CD4-positive, alpha-beta T cell (primary cell): ENCODE measurements at places on chromosomes 3 and 15.

GRCh38 chr3:117958027-117958426 is 1076.6 kb downstream of the IGSF11 start:
- H3K27me3 ChIP-seq = no peaks in the 10 kb centered on the region
- no peak overlapping the region for H3K27ac ChIP-seq
- no peaks in the 10 kb centered on the region for H3K36me3 ChIP-seq
- no peak overlapping the region for H3K4me3 ChIP-seq

DNA sequence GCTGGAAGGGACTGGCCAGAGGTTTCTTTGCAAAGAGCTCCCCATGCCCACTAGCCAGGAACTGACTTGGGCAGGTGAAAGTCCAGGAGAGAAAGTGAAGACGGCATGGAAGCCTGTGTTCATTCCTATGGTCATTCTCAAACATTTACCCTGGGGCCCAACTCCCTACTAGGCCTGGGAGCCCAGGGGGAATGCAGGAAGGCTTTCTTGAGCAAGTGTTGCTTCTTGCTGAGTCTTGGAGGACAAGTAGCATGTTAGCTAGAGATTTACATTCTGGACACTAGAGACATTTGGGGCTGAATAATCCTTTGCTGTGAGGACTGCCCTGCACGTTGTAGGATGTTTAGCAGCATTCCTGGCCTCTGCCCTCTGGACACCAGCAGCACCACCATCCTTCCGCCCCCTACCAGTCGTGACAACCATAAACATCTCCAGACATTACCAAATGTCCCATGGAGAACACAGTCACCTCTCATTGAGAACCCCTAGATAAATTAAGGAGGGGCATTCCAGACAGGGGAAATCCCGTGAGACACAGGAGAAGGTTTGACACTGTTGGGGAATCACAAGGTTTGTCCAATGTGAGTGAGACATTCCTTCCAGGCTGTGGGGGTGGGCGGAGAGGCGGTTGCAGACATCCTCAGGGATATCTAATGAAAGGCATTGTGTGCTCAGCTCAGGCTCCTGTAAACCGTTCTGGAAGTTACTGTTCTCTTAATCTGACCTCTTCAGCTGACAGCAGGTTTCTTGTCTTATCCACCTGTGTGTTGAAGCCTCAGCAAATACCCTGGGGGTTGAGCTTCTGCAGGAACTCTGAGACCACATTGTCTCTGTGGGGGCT is 236.2 kb downstream of the TLE3 start:
- H3K4me3 ChIP-seq = no peak overlapping the region
- no peak overlapping the region for H3K27ac ChIP-seq
- H3K36me3 ChIP-seq = no peaks in the 10 kb centered on the region
- DNase-seq = no peak

DNA sequence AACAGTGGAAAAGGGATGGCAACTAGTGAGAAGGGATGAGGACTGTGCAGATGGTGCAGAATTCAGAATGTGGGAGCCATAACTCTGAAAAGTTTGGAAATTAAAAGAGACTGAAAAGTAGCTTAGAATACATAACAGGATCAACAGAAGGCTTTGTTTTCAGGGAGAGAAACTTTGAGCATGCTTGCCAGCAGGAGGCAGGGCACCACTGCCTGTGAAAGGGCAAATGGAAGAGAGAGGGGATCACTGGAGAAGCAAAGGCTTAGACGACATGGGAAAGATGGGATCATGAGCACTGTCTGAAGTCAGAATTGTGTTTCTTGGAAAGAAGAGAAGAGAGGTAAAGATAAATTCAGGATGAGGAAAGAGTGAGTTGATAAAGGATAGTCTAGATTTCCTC is 99.6 kb downstream of the ABI3BP start:
- no peak for DNase-seq
- H3K4me3 ChIP-seq = no peak overlapping the region
- H3K4me1 ChIP-seq = no peaks in the 10 kb centered on the region
- no peak overlapping the region for H3K27ac ChIP-seq

DNA sequence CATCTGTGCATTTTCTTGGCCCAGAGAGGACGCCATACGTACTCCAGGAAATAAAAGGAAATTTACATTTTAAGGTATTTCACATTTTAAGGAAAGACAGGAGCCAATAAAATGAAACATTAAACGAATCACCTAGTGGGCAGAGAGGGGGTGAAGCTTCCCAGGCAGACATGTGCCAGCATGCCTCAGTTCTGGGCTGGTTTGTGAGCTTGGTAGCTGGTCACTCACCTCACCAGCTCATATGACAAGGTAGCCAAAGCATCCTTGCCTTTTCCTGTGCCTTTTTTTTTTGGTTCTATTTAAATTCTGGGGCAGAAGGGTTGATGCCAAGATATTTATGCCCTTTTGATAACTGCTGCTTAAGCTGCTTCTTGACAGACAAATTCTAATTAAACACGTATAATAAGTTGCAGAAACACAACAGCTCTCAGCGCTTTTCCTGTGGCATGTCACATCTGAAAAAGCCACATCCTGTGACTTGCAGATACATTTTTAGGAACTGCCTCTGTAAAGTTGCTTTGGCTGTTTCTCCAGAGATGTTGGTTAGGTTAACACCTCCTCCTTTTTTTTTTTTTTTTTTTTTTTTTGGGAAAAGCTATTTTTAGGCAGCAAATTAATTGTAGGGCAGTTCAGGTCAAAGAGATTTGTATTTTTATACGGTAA is 218.6 kb downstream of the PDCD6IP start:
- no peaks in the 10 kb centered on the region for H3K27me3 ChIP-seq
- peak; percentile 13 for DNase-seq
- H3K4me1 ChIP-seq = peaks cover 24% of the 10 kb centered on the region
- no peak overlapping the region for H3K27ac ChIP-seq

- no peak overlapping the region for H3K27ac ChIP-seq
- no peaks in the 10 kb centered on the region for H3K36me3 ChIP-seq
- no peaks in the 10 kb centered on the region for H3K4me1 ChIP-seq
- no peak for DNase-seq
- H3K27me3 ChIP-seq = no peaks in the 10 kb centered on the region
These were observed 410.8 kb upstream of the MCTP2 start for GRCh38 chr15:93820566-93820965.

GRCh38 chr3:193168931-193169330 is 72.1 kb upstream of the PLAAT1 start:
- no peaks in the 10 kb centered on the region for H3K4me1 ChIP-seq
- H3K4me3 ChIP-seq = no peak overlapping the region
- H3K36me3 ChIP-seq = no peaks in the 10 kb centered on the region
- no peak for DNase-seq
- no peaks in the 10 kb centered on the region for H3K27me3 ChIP-seq

GRCh38 chr3:194541483-194541882 is 54.7 kb upstream of the ATP13A3 start:
- H3K4me3 ChIP-seq = no peak overlapping the region
- DNase-seq = no peak
- no peak overlapping the region for H3K27ac ChIP-seq
- H3K36me3 ChIP-seq = no peaks in the 10 kb centered on the region
- no peaks in the 10 kb centered on the region for H3K27me3 ChIP-seq
- H3K4me1 ChIP-seq = no peaks in the 10 kb centered on the region

GRCh38 chr3:13132731-13133410 is 59.6 kb upstream of the IQSEC1 start:
- no peaks in the 10 kb centered on the region for H3K36me3 ChIP-seq
- no peak overlapping the region for H3K27ac ChIP-seq
- H3K4me3 ChIP-seq = no peak overlapping the region
- peak; percentile 4 for DNase-seq

GRCh38 chr15:40325700-40326099 is 2.2 kb downstream of the INAFM2 start:
- H3K27me3 ChIP-seq = no peaks in the 10 kb centered on the region
- no peak overlapping the region for H3K27ac ChIP-seq
- H3K4me1 ChIP-seq = peaks cover 30% of the 10 kb centered on the region
- DNase-seq = no peak

DNA sequence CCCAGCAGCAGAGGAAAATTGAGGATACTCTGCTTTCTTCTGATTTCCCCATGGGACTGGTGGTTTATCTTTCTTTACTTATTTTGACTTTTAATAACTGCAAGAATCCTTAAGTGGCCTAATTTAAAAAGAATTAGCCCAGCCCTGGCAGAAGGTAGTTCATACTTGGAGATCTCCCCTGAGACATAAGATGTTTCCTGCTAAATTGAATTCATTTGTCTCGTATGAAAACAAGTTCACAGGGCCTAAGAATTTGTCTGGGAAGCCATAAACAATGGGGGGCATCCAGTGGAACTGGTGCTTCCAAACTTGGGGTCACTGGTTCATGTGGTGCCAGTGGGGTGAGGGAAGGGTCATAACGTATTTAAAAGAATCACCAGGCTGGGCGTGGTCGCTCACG is 283.1 kb upstream of the RASGRP1 start:
- H3K4me3 ChIP-seq = no peak overlapping the region
- DNase-seq = no peak
- H3K36me3 ChIP-seq = no peaks in the 10 kb centered on the region
- no peak overlapping the region for H3K27ac ChIP-seq

DNA sequence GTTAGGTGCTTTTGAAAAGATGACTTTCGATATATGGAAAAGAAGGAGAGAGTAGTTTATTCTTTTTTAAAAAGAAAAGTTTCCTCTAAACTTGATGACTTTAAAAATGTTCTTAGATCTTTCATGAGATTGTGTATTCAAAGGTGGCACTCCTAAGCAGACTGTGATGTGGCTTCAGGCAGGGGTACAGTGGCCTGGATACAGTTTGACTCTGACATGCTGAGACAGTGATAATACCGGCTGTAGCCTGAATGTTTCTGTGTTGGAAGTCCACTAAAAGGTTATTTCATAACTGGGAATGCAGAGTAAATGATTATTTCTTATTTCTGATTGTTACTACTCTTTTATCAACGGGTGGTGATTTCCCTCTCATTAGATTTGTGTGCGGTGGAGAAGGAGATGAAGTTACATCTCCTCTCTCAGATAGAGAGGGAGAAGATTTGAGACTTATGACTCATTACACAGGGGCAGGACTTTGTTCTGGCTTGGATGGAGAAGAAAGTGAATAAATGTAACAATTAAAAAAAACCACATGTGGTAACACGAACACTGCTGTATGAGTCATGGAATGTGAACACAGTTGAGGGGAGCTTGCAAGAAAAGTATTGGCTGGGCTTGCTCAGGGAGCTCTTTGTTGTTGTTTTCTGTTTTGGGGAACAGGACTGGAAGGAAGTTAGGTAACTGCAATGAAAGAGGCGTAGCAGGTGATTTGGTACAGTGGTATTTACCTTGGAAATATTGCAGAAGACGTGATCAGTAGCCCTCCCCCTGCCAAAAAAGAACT is 21.6 kb downstream of the SPTSSB start:
- H3K27ac ChIP-seq = no peak overlapping the region
- DNase-seq = peak; percentile 67
- no peak overlapping the region for H3K4me3 ChIP-seq
- no peaks in the 10 kb centered on the region for H3K36me3 ChIP-seq
- H3K27me3 ChIP-seq = no peaks in the 10 kb centered on the region

DNA sequence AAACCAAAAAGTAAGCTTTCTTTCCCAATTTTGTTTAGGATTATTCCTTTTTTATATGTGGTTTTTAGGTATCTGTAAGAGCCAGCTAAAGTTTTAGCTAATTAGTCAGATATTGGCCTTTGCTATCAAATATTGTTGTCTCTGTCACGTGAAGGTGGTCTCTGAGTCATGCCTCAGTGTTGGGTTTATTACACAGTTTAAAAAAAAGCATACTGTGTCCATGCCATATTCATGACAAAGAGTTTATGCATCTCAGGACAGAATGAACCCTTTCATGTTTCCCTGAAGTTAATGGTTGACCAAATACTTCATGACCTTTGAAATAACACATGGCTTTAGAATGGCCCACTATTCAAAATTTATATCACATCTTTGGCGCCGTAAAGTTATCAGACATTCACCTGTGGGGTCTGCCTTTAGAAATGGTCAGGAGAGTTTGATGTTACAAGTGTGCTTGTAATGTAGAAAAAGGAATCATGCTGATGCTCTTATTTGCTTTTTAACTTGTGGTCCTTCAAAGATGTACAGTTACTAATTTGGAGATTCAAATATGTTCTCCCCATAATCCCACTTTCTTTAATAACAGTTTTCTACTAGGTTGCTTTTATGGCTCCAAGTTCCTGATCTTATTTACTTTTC is 101.5 kb downstream of the MYRIP start:
- no peaks in the 10 kb centered on the region for H3K27me3 ChIP-seq
- H3K4me3 ChIP-seq = no peak overlapping the region
- no peaks in the 10 kb centered on the region for H3K4me1 ChIP-seq
- H3K36me3 ChIP-seq = no peaks in the 10 kb centered on the region
- no peak for DNase-seq
- H3K27ac ChIP-seq = no peak overlapping the region

GRCh38 chr3:2097641-2098191 is 950 bp upstream of the CNTN4 start:
- H3K27me3 ChIP-seq = peaks cover 29% of the 10 kb centered on the region
- no peaks in the 10 kb centered on the region for H3K36me3 ChIP-seq
- H3K4me1 ChIP-seq = peaks cover 4% of the 10 kb centered on the region
- DNase-seq = no peak
- H3K27ac ChIP-seq = no peak overlapping the region
- no peak overlapping the region for H3K4me3 ChIP-seq

- peak overlapping the region; percentile 93 for H3K27ac ChIP-seq
- peak overlapping the region; percentile 96 for H3K4me3 ChIP-seq
- H3K36me3 ChIP-seq = no peaks in the 10 kb centered on the region
- H3K4me1 ChIP-seq = peaks cover 26% of the 10 kb centered on the region
These were observed 354 bp upstream of the KLHL24 start for GRCh38 chr3:183635107-183635430.

- H3K27me3 ChIP-seq = no peaks in the 10 kb centered on the region
- H3K4me1 ChIP-seq = no peaks in the 10 kb centered on the region
- H3K4me3 ChIP-seq = no peak overlapping the region
- no peak overlapping the region for H3K27ac ChIP-seq
These were observed 61.6 kb downstream of the IGSF11 start for GRCh38 chr3:118973050-118973449.

GRCh38 chr3:194119831-194120590 is 15.9 kb upstream of the HES1 start:
- peaks cover 6% of the 10 kb centered on the region for H3K27me3 ChIP-seq
- no peak for DNase-seq
- no peak overlapping the region for H3K27ac ChIP-seq
- no peaks in the 10 kb centered on the region for H3K4me1 ChIP-seq

GRCh38 chr3:112043621-112044201 is 9.2 kb downstream of the TMPRSS7 start:
- no peak overlapping the region for H3K27ac ChIP-seq
- peak; percentile 4 for DNase-seq
- no peak overlapping the region for H3K4me3 ChIP-seq
- H3K36me3 ChIP-seq = no peaks in the 10 kb centered on the region

DNA sequence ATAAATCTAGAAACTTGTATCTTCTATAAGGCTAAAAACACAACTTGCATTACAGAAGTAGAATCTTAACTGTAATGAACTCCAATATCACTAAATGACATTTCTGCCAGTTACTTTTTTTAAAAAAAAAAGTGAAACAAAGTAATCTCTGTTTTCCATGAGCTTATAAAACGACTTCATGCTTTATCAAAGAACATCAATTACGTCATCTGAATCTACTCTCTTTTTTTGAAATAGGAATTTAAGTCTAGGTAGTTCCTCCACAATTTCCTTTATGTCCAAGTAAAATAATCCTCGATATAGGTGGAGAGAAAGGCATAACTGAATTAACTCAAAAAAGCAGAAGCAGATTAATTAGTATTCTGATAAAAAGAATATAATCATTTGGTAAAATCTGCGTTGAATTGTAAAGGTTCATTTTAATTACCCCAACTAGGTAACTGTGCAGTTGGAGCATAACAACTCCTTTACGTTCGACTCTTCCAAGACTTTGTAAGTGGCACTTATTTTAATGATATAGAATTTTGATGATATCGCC is 1.4 kb downstream of the UACA start:
- H3K4me3 ChIP-seq = no peak overlapping the region
- no peak overlapping the region for H3K27ac ChIP-seq
- peaks cover 28% of the 10 kb centered on the region for H3K27me3 ChIP-seq
- H3K4me1 ChIP-seq = peaks cover 19% of the 10 kb centered on the region
- no peak for DNase-seq
